ENCODE measurements at places on chromosomes 11 and 22.

DNA sequence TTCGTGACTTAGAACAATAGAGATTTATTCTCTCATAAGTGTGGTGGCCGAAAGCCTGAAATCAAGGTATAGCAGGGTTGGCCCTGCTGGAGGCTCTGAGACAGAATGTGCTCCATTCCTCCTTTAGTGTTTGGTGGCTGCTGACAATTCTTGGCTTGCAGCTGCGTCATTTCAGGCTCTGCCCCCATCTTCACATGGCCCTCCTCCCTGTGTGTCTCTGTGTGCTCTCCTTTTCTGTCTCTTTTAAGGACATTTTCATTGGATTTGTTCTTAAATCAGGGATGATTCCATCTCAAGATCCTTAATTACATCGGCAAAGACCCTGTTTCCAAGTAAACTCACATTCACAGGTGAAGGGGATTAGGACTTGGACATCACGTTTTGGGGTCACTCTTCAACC, 10.2 kb upstream of the APOL6 start:
- DNase-seq, result no peak

DNA sequence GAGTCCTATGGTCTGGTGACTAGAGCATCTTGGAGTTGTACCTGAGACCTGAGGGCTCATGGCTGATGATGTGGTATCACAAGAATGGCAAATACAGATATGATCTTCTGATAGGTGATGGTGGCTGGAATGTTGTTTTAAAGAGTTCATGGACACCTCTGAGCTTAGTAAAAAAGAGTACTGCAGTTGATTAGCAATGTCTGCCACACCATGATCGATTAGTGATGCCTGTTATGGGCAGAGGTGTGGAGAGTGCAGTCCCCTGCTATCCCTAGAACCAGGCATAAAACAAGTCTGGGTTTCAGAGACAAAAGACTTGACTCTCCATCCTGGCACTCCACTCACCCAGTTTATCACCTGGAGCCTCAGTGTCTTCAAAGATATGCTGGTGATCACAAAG, 1.4 kb upstream of the BATF2 start:
- DNase-seq, result no peak

DNA sequence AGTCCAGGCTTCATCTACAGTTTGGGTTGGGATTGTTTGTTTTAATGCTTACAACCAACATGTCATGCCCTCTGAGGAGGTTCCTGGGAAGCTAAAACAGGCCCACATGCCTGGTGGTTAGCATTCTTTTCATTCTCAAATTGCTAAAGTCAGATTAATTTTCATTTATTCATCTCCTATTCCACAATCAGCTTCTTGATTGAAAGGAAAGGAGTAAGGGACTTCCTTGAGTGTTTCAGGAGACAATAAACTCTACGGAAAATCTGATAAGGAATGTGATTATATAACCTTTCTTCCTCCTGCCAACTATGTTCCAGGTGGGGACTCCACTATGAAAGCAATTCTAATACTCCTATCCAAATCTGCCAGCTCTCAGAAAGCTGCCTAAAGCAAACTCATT, 30.8 kb downstream of the MRTFA start:
- DNase-seq, result no peak

- no peak for DNase-seq
Measured at GRCh38 chr11:75148436-75148983, 2.4 kb upstream of the SLCO2B1 start.

GRCh38 chr11:33296695-33297094, 39.5 kb downstream of the HIPK3 start:
- no peak for DNase-seq

DNA sequence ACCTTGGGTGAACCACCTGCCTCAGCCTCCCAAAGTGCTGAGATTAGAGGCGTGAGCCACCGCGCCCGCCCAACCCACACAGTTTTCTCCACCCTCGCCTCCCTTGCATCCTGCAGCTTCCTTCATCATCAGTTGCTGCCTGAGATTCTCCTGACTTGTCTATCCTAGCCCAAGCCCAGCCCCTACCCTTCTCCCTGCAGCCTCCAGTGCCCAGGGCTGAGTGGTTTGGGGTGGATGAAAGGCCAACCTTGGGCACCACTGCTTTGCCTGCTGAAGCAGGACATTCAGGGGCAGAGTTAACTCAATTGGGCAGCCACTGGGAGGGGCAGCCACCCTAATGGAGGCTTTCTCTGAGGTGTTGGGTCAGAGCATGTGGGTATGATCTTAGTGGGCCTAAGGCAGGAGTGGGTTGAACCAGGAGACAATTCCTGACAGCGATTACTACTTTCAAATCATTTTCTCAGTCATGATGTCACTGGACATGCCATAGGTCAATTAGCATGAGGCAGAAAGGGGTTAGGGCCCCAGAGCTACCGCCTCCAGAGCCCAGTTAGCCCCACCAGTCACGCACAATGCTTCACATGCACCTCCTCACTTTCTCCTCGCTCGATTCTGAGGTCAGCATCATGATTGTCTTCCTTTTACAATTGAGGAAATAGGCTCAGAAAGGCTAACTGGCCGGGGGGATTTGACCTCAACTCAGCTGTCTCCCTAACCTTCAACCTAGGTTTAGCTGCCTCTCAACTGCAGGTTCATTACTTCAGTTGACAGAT, 1.0 kb upstream of the FKBP2 start:
- no peak for DNase-seq

DNA sequence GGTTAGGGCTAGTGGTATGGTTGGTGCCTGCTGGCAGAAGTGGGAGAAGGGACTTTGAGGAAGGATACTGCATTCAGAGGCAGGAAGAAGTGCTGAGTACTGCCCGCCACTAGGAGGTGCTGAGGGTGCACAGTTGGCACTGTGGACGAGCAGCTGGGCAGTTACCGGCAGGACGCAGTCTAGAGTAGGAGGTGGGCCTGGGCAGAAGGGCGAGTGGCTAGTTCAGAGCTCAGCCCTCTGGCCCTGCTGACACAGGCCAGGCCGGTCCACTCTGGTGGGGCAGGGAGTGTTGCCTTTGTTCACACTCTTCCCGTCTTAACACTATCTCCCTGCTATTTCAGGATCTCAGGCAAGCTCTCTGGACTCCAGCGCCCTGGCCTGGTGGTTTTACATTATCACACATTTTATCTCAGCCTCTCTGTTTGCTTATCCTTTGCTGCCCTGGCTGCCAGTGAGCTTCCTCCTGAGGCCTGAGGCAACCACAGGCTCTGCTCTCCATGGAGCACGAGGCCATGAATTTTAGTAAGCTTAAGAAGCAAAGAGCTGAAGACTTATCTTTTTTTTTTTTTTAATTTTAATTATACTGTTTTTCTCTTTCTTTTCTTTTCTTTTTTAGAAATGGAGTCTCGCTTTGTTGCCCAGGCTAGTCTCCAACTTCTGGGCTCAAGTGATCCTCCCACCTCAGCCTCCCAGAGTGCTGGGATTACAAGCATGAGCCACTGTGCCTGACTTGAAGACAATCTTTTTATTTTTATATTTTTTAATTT, 26.9 kb downstream of the SNAP29 start:
- no peak for DNase-seq

- DNase-seq, result peak; percentile 46
Measured at GRCh38 chr22:20244691-20245576, 23.2 kb downstream of the RTN4R start.
